ENCODE measurements at places on chromosomes 16 and 17.

DNA sequence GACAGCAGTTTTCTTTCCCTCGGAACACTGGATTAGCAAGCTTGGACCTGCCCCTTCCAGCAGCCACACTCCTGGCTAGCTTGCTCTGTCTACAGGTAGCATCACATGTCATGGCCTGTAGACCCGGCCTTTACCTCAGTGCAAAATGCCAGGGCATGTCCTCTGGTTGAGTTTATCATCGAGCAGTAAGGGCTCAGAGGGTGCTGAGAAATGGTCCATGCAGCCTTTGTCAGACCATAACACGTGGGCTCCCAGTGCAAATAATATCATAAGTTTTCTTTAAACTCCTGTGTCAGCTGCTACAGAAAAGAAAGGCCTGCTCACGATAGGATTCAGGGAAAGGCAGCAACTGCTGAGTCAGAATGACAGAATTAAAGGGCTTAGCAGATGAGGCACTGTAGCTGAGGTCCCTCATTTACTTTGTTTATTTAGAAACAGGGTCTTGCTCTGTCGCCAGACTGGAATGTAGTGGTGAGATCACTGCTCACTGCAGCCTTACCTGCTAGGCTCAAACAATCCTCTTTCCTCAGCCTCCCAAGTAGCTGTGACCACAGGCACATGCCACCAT lies 8.0 kb upstream of the GNA13 start:
- DNase-seq = no peak

GRCh38 chr17:48012151-48012520 lies 25.5 kb downstream of the COPZ2 start:
- peak; percentile 23 for DNase-seq

DNA sequence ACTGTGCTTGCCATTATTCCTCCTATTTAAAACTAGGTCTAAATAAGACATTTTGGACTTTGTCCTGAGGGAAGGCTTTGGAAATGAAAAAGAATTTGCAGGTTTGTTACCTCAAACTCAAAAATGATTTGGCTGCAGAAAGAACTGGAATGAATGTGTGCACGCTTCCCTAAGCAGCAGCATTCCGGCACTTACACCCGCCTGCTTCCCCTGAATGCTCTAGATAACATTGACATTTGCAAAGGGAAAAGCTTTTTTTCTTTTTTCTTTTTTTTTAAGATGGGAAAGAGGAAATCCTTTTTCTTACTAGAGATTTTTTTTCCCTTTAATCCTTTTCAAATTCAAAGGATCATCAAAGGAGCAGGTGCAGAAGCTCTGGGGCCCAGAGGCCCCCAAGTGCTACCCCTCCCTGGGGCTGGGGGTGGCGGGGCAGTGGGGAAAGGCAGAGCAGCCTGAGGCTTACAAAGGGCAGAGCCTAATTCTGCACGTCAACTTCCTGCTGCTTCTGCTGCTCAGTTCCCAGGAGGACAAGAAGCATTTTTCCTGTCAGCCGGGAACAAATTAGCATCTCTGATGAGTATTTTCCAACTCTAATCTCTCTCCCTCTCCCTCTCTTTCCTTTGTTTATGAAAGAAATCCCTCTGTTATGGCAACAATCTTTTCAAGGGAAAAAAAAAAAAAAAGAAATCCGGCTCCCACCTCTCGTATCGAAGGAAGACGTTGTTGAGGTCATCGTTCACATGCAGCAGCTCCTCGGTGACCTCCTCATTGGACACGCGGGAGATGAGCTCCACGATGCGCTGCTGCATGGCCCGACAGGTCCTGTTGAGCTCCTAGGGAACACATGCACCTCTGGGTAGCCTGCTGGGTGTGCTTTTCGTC lies 32.1 kb upstream of the SREBF1 start:
- no peak for DNase-seq

GRCh38 chr17:47332287-47332686 lies 8.5 kb downstream of the EFCAB13 start:
- no peak for DNase-seq

DNA sequence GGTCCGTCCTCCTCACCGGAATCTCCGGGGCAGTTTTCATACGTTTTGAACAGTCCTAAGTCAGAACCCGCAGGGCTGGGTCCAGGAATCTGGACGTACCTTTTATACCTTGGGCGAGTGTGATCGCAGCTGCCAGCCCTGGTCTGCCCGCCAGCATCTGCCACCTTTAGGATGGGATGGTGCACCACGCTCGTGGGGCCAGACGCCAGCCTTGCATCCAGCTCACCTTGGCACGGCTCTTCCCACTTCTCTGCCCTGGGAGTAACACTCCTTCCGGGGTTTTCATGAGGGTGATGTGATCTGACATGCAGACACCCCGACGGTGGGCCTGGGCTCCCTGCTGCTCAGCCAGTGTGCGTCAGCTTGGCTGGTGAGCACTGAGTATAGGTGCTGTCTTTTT lies 66.6 kb upstream of the ZNF469 start:
- DNase-seq = no peak

DNA sequence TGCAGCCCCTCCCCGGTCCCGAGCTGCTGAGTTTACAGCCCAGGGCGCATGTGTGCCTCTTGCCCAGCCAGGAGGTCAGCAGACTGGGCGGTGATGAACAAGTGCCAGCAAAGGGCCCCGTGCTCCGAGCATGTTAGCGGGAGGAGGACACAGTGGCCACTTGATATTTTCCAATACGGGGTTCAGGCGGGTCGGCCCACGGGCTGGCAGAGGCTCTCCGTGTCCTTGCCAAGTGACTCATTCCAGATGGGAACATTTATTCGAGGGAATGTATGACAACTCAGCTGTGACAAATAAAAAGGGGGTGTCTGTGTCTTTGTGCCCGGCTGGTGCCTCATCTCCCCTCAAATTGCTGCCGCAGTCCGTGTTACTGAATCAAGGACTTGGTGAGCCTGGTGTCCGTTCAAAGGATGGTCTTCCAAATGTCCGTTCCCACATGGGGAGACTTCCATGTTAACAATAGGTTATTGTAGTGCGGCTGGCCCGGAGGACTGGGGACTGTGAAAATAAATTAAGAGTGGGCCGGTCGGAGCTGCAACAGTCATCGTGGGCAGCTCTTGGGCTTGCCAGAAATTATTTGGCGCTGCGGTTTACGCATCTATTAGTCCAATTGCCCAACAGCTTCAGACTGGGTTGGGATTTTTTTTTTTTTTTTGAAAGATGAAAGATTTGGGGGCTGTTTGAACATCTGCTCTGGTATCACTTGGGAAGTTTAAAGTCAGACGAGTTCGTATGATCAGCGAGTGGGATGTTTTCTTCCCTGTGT lies 174.0 kb upstream of the CIBAR2 start:
- DNase-seq = no peak

- DNase-seq = no peak
Observed at GRCh38 chr17:32159586-32160438, 17.5 kb downstream of the RHOT1 start.

GRCh38 chr16:7372095-7372494 lies 39.5 kb downstream of the RBFOX1 start:
- no peak for DNase-seq

GRCh38 chr17:60077226-60077625 lies 1.5 kb downstream of the HEATR6 start:
- DNase-seq = no peak

- no peak for DNase-seq
Observed at GRCh38 chr17:66661411-66662256, 173.3 kb upstream of the CACNG5 start.

GRCh38 chr17:70021726-70022125 lies 53.3 kb upstream of the KCNJ16 start:
- DNase-seq = no peak

GRCh38 chr17:74180336-74180735 lies 23.1 kb upstream of the RPL38 start:
- DNase-seq = no peak

DNA sequence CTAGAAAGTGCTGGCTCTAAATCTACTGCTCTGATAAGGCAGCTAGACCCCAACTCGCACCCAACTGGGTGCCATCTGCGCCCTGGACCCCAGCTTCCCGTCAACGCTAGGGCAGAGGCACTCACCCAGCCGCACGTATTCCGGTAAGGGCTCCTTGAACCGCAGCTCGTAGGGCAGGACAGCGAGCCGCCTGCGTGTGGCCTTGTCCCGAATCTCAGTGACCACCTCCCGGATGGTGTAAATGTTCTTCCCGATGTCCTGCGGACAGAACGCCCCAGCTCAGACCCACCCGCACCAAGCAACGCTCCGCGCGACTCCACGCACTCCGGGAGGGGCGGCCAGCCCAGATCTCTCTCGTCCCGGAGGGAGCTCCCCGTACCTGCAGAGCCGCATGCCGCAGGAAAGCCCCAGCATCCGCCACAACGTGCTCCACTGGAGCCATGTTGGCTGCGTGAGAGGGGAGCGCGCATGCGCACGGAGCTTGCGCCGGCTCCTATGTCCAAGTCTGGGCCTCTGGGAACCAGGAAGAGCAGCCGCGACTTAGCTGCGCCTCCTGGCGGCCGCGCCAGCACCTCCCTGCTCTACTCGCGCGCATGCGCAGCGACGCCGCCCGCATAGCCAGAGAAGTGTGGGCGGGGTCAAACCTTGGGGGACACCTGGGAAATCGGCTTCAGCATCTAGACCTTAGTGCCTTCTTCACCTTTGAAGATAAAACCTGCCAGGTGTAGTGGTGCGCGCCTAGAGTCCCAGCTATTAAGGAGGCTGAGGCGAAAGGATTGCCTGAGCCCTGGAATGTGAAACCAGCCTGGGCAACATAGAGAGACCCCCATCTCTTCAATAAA lies at the start of gene NOB1:
NOB1 (minus strand) TSS at position 458 of the 842 bp plus-strand sequence; CDS start at position 442, 16 bp downstream.
- DNase-seq = peak; percentile 92

DNA sequence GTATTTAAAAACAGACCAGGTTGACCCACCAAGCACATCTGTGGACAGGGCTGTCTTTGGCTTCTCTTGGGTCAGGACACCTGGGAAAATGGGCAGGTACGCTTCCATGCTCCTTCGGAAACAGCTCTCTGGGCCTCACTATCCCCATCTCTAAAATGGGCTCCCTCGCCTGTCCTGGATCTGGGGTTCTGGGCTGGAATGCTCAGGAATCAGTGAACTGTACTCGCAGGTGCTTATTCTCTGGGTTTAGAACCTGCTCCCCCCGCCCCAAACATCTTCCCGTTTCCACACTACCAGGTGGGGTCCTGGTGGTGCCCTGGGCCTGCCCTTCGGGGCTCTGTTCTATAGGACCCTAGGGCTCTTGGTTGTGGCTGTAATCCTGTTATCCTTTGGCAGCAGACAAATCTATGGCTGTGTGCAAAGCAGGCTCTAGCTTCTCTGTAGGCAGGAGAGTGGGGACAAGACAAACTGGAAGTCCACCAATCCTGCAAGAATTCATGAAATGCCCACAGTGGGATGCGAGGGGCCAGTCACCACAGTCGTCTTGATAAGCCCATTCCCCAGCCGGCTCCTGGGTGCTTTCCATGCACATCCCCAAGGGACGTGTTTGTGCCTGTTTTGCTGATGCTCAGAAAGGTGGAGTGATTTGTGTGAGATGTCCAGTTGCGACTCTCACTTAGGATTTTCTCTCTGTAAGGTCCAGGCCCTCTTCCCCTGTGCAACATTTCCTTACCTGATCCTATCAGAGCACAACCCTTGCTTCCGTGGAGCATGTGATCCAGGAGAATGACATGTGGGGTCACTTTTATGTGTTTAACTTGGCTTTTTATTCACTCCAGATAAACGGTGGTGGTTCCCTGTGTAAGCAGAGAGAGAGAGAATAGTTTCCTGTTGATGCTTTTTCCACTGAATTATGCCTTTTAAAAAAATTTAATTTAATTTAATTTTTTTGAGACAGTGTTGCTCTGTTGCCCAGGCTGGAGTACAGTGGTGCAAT lies 37.2 kb downstream of the HAPSTR1 start:
- no peak for DNase-seq

DNA sequence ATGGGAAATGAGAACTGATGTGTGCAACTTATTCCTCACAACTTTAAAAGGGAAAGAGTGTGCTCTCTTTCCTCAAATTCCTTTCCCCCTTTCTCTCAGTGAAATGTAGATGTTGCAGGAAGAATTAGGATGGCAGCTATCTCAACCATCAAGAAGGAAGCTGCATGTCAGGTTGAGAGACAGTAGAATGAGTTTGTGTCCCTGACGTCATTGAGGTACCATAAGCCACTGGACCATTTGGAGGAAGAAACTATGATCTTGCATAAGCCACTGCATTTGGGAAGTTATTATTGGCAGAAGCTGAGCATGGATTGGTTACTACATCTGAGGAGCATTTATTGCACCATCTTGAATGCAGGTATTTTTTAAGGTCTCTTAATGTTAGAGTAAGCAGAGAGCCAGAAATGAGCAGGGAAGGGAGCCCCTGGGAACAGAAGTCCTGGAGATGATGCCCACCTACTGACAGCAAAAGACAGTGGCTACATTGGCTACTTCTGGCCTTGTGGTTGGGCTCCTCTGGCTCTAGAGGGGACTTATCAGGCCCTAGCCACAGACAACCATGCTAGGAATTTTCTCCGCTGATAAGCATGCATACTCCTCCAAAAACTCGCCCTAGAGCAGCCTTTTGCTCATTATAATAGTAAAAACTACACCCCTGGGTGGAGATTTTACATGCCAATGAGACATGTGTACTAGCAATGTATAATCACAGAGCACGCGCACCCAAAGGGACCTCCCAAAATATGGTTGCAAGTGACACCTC lies 249.0 kb upstream of the SALL1 start:
- no peak for DNase-seq

- no peak for DNase-seq
Observed at GRCh38 chr16:80389338-80389737, 151.5 kb upstream of the DYNLRB2 start.

- no peak for DNase-seq
Observed at GRCh38 chr16:12188061-12188934, 211.8 kb downstream of the SNX29 start.

GRCh38 chr16:66483689-66484452 lies 56.8 kb downstream of the BEAN1 start:
- peak; percentile 52 for DNase-seq

DNA sequence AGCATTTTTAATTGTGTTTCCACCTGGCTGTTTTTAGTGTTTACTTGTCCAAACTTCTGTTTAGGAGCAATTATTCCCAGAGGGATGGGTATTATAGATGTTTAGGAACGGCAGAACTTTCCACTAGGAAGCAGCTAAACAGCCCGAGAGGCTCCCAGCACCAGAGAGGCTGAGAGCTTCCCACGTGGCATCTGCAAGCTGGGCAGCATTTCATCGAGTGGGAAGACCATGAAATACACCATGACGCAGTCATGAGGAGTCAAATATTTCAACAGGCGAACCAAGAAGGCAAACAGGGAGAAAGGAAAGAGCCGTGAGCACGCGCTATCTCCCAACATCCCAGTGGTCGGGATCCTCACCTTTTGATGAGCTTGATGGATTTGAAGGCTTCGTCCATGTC lies 24.1 kb downstream of the TMEM204 start:
- DNase-seq = no peak

GRCh38 chr16:89601906-89602272 lies 11.6 kb upstream of the DPEP1 start:
- no peak for DNase-seq

- DNase-seq = no peak
Observed at GRCh38 chr17:38852771-38853291, 690 bp downstream of the RPL23 start.

DNA sequence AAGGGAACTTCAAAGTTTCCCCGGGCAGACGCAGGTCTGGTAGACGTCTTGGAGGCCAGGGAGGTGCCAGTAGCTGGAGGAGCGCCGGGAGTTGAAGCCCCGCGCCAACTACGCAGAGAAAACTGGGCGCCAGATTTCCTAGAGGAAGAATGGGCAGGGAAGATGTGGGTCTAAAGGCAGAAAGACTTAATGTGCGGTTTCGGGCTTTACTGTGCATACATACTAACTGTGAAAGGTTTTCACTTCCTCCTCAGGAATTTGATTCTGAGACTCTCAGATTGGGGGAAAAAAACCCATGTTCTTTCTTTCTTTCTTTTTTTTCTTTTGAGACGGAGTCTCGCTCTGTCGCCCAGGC lies 331 bp upstream of the ZNF287 start:
- no peak for DNase-seq

Data from activated CD4-positive, CD25-positive, alpha-beta regulatory T cell treated with anti-CD3 and anti-CD28 coated beads, Interleukin-2, amount 50 U/mL, for 16 hours (primary cell).